Kidney (tissue), 22 donors: ENCODE measurements at places on chromosomes 6 and 20.

- no peak overlapping the region for H3K27ac ChIP-seq
- H3K36me3 ChIP-seq = no peaks in the 10 kb centered on the region
- no peak for DNase-seq
- peaks cover 3% of the 10 kb centered on the region for H3K4me1 ChIP-seq
- no peak overlapping the region for H3K4me3 ChIP-seq
Measured at GRCh38 chr6:107656883-107657282, 167.0 kb downstream of the SOBP start.

GRCh38 chr6:156154896-156155295, 622.3 kb upstream of the ARID1B start:
- no peaks in the 10 kb centered on the region for H3K27me3 ChIP-seq
- H3K27ac ChIP-seq = no peak overlapping the region
- H3K36me3 ChIP-seq = no peaks in the 10 kb centered on the region
- no peak overlapping the region for H3K4me3 ChIP-seq

DNA sequence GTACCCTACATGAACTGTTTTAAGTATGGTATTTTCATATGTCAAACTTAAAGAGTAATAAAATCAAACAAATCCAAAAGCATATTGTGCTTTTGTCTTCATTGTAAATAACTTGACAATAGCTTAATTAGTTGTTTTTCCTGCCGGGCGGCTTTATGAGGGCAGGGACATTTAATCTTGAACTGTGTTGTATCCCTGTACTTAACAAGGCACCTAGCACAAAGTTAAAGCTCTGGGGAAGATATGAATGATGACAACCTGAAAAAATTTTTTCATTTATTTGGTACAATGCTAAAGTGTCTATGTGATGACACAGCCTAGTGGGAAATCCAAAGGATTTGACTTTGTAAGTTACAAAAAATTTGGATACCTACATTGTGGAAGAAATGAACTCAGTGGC, 502 bp upstream of the HACE1 start:
- H3K4me3 ChIP-seq = peak overlapping the region; percentile 83
- H3K27ac ChIP-seq = no peak overlapping the region
- DNase-seq = no peak
- no peaks in the 10 kb centered on the region for H3K4me1 ChIP-seq

DNA sequence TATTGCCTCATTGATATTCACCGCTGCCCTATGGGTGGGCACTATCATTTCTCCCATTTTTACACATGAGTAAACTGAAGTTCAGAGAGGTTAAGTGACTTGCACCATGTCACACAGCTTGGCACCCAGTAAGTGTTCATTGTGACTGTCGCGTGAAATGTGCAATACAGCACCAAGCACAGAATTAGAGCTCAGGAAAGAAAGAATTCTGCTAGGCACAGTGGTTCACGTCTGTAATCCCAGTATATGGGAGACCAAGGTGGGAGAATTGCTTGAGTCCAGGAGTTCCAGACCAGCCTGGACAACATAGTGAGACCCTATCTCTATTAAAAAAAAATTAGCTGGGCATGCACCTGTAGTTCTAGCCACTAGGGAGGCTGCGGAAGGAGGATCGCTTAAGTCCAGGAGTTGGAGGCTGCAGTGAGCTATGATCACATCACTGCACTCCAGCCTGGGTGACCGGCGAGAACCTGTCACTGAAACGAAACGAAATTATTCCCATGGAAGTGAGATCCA, 626 bp downstream of the SLC13A3 start:
- peak overlapping the region; percentile 91 for H3K27ac ChIP-seq
- H3K27me3 ChIP-seq = no peaks in the 10 kb centered on the region
- H3K4me3 ChIP-seq = no peak overlapping the region
- DNase-seq = no peak
- H3K36me3 ChIP-seq = peaks cover 3% of the 10 kb centered on the region

DNA sequence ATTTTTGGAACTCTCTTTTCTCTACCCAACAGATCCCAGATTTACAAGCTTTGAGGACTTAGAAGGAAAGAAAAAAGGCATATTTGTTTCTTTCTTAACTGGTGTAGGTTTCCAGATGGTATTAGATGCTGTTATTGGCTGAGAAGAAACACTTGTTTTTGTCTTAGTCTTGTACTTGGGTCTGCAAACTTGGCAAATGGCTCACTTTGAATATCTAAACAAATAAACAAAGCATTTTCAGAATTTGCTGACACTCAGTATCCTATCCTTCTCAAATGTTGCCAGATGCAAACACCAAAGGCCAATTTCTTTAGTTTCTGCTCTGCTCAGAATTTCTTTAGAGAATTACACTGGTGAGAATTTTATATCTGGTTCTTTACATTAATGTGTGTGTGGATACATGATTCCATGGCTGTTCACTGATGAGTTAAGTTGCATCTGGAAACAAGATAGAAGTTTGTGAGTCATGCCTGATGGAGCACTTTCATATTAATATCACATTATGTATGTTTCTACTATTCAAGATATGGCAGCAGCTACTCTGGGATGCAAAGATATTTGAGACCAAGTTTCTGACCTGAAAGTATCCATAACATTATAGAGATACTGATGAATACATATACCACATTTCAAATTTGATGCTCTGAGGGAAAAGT, 43.7 kb upstream of the CEP162 start:
- H3K36me3 ChIP-seq = no peaks in the 10 kb centered on the region
- no peaks in the 10 kb centered on the region for H3K27me3 ChIP-seq

DNA sequence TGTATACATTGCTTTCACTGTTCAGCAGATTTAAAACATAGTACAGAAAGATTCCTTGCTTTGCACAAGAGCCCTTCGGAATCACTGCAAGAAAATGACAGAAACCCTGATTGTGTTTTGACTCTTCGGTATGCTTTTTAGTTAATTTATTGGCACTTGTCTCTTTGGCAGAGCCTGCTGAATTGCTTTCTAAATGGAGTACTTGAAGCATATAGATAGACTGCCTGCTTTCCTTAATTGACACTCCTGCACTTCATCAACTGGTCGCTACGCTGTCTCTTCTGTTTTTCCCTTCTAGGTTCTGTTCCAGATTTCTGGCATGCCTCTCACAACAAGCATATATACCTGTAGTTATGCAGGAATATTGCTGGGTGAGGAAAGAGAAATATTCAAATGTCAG, 22.4 kb upstream of the RBM24 start:
- no peaks in the 10 kb centered on the region for H3K36me3 ChIP-seq
- H3K27me3 ChIP-seq = no peaks in the 10 kb centered on the region
- no peak overlapping the region for H3K27ac ChIP-seq
- no peak for DNase-seq
- no peaks in the 10 kb centered on the region for H3K4me1 ChIP-seq

GRCh38 chr6:16949716-16950115, 152.1 kb upstream of the STMND1 start:
- no peaks in the 10 kb centered on the region for H3K36me3 ChIP-seq
- no peak overlapping the region for H3K4me3 ChIP-seq

GRCh38 chr6:22124756-22125155, 172.1 kb downstream of the PRL start:
- no peak overlapping the region for H3K4me3 ChIP-seq
- no peak for DNase-seq
- no peak overlapping the region for H3K27ac ChIP-seq
- no peaks in the 10 kb centered on the region for H3K36me3 ChIP-seq
- no peaks in the 10 kb centered on the region for H3K4me1 ChIP-seq
- no peaks in the 10 kb centered on the region for H3K27me3 ChIP-seq

DNA sequence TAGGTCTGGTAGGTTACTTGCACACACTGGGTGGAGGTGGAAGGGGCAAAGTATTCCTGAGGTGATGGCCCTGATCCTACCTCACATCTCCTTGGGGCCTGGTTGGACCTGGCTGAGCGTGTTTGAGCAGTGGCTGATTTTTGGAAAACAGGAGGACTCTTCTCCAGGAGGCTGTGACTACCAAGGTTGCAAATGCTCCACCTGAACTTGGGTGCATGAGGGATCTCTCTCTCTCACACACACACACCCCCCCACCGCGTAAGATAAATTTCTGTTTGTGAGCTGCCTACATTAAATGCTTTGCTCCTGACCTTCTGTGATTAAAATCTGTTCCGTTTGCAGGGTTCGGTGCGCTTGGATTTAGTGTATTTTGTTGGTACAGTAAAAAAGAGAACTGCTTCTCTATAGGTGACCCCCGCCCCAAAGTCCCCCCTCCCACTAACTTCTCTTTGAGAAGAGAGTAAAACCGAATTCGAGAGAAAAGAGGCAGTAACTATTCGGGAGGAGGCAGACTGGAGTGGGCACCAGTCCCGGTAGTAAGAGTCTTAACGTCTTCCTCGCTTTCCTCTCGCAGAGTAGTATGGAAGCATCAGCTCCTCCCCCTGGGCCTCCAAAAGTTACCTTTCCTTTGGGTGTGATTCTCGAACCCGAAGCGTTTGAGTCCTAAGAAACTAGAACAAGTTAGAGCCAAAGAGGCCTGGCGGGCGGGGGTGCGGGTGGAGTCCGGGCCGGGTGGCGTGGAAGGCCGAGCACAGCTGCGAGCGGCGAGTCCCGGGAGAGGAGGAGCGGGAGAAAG, 585 bp upstream of the DSE start:
- peak; percentile 88 for DNase-seq
- peak overlapping the region; percentile 69 for H3K4me3 ChIP-seq
- no peaks in the 10 kb centered on the region for H3K36me3 ChIP-seq

- H3K36me3 ChIP-seq = no peaks in the 10 kb centered on the region
- no peak for DNase-seq
- H3K27ac ChIP-seq = no peak overlapping the region
- H3K27me3 ChIP-seq = no peaks in the 10 kb centered on the region
Measured at GRCh38 chr6:72758901-72759300, 137.0 kb downstream of the KCNQ5 start.

DNA sequence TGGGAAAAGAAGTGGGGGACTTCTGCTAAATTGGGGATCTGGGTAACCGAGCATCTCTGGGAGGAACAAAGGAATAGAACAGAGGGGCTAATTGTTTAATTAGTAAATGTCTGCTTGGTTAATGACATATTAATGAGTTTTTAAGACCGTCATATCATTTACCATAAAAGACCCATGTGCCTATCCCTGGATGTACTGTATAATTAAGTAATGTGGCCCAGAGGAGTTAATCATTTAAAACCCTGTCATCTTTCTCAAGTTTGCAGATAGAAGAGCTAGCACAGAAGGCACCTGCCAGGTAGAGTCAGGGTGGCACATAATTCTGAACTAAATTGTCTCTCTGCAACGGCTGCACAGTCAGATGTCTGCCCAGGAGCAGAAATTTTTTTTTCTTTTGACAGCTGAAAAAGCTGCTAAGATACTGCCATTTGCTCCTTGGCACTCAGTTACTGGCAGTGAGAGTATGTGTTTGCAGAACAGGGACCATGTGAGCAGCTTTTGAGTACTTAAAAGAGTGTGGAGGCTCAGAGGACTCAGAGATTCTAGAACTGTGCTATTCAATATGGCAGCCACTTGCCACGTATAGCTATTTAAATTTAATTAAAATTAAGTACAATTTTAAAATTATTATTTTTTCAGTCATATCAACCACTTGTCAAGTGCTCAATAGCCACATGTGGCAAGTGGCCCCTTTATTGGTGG, 202.7 kb upstream of the SLC35B3 start:
- H3K27ac ChIP-seq = no peak overlapping the region
- no peaks in the 10 kb centered on the region for H3K27me3 ChIP-seq
- H3K4me1 ChIP-seq = no peaks in the 10 kb centered on the region
- H3K4me3 ChIP-seq = no peak overlapping the region

DNA sequence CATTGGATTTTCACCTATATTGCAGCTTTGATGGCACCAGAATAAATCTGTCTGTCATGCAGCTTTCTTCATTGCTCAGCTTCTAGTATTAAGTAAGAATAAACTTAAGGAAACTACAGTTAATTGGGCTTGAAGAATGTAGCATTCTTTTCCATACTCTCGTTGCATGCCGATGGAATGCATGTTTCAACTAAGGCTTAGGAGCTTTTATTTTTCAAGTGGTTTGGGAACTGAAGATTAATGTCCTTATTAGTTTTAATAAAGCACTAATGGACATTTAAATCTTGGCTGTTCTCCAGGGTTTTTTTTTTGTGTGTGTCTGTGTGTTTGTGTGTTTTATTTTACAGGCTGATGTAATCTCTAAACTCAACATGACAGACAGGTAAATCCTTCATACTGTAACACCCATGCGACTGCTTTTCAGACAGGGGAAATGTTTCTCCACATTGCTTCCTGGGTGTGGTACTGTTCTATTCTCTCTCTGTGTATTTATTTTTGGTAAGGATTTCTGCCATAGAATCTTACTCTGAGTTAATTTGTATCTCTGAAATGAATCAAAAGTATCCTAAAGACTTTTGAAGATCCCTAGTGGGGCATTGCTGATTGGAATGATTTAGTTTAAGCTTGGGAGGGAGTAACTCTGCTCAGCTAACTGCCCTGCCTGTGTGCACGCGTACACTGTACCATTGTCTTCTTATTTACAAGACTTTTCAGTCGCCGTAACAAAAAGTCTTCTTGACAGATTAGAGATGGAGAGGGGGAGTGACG, 38.0 kb downstream of the SLC9A8 start:
- H3K4me3 ChIP-seq = no peak overlapping the region
- H3K36me3 ChIP-seq = peaks cover 15% of the 10 kb centered on the region
- DNase-seq = no peak
- no peaks in the 10 kb centered on the region for H3K27me3 ChIP-seq

DNA sequence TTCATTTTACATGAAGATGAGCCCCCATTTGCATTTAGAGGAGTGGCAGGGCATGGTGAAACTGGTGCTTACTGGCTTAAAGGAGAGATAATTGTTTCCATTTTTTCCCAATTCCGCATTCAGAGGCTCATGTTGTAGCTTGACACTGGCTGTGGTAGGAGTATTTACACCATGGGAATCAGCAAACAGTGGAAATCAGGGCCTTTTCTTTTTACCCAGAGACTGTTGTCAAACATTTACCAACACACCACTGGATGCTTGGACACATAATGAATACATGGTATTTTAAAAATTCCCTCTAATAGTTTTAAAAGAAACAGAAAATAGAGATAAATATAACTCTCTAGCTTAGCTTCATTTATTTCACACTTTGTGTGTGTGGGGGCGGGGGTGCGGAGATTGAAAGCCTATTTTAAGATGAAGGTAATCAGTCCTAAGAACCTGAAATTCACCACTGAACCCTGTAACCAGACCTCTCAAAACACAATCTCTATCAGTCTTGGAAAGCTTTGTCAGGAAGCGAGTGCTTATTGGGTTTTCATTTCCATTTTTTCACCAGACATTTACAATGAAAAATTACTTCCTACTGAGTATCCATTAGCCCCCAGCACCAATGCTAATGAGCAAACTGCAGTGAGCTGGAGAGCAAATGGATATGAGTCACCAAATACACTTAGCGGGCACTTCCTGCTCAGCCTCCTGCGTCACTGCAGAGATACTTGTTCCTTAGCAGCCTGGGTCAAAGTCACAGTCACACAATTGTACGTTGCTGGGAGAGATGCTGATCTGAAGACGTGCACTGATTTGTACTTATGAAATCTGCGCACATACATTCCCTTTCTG, 532.0 kb downstream of the BCKDHB start:
- DNase-seq = peak; percentile 50
- H3K4me1 ChIP-seq = no peaks in the 10 kb centered on the region
- H3K27ac ChIP-seq = no peak overlapping the region
- no peaks in the 10 kb centered on the region for H3K36me3 ChIP-seq
- no peak overlapping the region for H3K4me3 ChIP-seq
